Activated naive CD8-positive, alpha-beta T cell treated with anti-CD3 and anti-CD28 coated beads for 36 hours (primary cell): ENCODE measurements at places on chromosomes 7 and 10. TPM values are rescaled to one million over a fixed set of nuclear protein-coding genes. Genes with fewer than 3 reads are reported as not detected.

DNA sequence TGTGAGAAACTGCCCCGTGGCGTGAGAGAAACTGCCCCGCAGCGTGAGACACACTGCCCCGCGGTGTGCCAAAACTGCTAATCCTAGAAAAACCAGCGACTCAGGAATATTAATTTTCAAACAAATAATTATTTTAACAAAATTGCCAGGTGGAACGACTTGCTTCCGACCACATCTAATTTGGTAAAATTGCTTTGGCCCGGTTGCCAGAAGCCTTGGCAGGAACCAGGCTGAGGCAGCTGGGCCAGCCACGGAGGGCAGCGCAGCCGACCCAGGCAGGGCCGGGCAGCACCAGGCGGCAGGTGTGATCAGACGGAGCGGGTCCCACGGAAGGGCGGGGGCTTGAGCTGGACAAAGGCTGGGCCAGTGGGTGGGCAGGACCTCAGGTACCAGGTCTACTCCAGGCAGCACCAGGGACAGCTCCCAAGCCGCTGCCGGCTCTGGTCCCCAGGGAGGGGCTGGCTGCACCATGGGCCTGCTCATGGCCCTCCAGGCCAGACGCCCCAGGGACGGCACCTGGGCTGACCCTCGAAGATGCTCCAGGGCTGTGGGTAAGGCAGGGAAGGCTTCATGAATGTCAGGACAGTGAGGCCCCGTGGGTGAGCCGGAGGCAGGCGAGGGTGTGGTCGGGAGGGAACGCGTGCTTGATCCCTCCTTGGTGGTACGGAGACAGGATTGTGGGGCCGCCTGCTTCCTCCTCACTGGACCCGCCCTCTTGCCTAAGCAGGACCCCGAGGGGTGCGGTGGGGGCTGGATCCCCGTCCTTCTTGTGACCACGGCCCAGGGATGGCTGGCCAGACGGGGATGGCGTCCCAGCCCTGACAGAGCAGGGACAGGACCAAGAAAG, 7.7 kb upstream of the ADGRA1 start:
- no peak for DNase-seq

- no peak for DNase-seq
Observed at GRCh38 chr7:148472406-148472805, 118.2 kb upstream of the C7orf33 start.

DNA sequence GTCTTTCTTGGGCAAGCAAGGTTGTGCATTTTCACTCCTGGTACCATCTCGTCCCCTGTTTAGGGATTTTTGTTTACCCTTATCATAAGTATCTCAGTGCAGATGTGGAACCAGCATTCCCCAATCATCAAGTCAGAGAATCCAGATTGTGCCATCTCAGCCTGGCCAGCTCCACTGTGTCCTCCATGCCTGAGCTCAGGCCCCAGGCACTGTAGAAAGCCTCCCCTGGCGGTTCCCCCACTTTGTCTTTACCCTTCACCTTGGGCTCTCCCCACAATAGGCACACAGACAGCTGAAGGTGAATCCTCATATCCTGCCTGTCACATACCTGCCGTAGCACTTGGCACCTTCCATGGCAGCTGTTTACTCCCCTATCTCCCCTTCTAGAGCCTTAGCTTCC, 264.7 kb upstream of the NFE2L3 start:
- no peak for DNase-seq

GRCh38 chr7:2680792-2681490, 7.1 kb upstream of the AMZ1 start:
- peak; percentile 45 for DNase-seq

- no peak for DNase-seq
Observed at GRCh38 chr7:38168890-38169570, 9.0 kb upstream of the STARD3NL start.

DNA sequence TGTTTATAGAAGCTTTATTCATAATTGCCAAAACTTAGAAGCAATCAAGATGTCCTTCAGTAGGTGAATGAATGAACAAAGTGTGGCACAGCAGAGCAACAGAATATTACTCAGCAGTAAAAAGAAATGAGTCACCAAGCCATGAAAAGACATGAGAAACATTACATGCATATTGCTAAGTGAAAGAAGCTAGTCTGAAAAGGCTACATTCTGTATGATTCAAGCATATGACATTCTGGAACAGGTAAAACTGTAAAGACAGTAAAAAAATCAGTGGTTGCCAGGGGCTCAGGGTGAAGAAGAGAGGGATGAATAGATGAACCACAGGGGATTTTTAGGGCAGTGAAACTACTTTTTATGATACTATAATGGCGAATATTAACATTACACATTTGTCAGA, 80.9 kb upstream of the APBB1IP start:
- no peak for DNase-seq

The PTPRZ1 gene
- total RNA-seq: not detected

GRCh38 chr7:98841179-98841997, 28.4 kb downstream of the TMEM130 start:
- peak; percentile 59 for DNase-seq

GRCh38 chr7:36667007-36667745, 57.1 kb downstream of the AOAH start:
- no peak for DNase-seq

The ZNF775 gene
- 4.0 TPM for total RNA-seq

GRCh38 chr7:85165263-85165662, 21.6 kb downstream of the SEMA3D start:
- no peak for DNase-seq

DNA sequence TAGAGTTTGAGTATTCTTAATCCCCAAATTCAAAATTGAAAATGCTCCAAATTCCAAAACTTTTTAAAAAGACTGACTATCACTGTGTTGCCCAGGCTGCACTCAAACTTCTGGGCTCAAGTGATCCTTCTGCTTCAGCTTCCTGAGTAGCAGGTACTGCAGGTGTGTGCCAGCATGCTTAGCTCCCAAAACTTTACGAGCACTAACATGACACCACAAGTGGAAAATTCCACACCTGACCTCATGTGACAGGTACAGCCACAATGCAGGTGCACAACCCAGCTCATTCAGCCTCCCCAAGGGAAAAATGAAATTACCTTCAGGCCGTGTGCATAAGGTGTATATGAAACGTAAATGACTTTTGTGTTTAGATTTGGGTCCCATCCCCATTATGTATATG, 16.5 kb downstream of the CDC123 start:
- DNase-seq: no peak

- no peak for DNase-seq
Observed at GRCh38 chr10:18759575-18759974, 100.3 kb downstream of the ARL5B start.

DNA sequence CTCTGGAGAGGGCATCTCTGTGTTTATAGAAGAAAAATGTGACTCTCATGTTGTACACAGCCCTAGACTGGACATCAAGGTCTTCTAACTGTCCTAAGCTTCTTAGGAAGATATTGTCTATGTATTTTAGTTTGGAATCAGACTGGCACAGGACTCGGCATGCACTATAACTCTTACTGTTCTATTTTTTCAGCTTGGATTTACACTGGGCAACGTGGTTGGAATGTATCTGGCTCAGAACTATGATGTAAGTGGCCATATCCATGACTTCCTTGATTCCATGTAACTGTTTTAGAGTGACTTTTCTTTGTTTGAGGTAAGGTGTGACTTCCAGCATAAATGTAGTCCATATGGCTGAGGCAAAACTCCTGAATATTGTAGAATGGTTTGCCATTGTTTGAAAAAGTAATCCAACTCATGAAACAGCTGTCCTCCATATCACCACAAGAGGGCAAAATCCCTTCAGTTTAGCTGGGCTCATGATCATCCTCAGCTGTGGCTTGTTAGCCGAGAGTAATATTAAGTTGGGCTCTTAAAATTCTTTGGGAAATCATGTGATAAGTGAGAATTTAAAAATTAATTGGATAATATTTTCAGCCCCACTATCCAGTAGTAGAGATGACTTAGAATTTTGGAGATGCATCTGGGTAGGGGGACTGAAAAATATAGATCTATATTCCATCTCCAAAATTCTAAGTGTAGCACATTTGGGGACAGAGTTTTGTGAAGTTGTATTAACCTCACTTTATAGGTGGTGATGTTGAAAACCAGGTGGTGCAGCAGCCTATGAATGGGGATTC, 10.4 kb downstream of the STMP1 start:
- DNase-seq: no peak

GRCh38 chr7:16504019-16504418, 22.6 kb upstream of the LRRC72 start:
- no peak for DNase-seq

The AKR1E2 gene
- total RNA-seq: 5.1 TPM

The STEAP1B gene
- 0.18 TPM for total RNA-seq

GRCh38 chr10:5958077-5958476, 19.3 kb downstream of the IL15RA start:
- DNase-seq: no peak

DNA sequence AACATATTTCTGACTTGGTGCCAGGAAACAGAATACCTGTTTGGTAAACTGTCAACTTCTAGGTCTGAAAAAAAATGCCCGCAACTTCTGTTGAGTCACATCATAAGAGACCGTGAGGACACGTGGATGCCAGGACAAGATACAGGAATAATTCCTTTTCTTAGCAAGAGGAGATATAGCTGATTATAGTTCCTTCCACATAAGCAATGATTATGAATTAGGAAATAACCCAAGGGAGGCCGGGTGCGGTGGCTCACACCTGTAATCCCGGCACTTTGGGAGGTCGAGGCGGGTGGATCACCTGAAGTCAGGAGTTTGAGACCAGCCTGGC, 75.2 kb downstream of the CDC123 start:
- no peak for DNase-seq

DNA sequence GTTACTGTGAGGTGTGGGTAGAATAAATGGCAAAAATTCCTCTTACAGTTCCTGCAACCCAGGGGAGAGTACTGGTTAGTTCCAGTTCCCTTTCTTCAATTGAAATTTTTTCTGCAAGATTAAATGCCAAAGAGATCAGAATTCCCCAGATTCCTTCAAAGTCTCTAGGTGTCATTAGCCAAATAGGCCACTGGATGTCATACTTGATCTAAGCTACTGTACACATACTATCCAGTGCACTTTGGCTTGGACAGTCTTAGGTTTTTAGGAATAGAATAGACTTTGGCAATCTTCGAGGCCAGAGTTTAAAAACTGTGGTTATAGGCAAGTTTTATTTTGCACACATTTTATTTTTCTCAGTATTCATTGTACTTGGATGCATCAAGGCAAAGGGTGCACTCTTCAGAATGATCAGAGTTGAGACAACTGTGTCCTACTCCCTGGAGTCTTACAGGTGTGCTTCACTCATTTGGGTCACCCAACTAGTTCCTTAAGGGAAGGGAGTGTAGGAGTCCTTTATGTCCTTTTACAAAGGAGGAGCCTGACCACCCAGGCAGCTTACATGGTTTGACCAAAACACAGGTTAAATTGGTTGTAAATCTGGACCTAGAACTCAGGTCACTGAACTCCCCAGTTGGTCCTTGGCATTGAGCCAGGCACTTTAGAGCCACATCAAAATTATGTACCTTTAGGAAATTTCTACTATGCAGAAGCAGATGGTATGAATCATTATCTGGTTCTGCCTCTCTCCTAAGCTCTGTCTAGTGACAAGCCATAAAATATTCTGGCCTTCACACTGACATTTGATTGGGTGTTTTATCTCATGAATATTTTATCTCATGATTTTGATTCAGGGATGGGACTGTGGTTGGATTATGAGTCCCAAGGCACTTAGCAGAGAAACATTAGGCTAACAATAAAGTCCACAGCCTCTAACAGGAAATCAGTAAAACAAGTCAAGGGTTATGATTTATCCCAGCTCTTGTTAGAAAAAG, 49.5 kb downstream of the ASAH2B start:
- DNase-seq: no peak

The KCNIP2 gene
- 1.1 TPM for total RNA-seq

DNA sequence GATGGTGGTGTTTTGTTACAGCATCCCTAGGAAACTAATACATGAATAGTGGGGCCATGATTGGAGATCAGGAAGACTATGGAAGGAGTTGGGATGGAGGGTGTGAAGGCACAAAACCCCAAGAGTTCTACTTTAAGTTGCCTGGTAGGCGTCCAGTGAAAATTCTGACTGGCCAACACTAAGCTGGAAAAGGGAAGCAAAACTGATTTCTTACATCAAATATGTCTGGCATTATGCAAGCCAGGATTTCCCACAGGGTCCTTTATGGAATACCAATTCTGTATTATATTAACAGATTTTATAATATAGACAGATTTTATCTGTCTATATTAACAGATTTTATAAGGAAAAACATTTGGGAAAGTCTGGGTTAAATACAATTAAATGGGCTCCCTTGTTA, 16.2 kb downstream of the CPVL start:
- no peak for DNase-seq

DNA sequence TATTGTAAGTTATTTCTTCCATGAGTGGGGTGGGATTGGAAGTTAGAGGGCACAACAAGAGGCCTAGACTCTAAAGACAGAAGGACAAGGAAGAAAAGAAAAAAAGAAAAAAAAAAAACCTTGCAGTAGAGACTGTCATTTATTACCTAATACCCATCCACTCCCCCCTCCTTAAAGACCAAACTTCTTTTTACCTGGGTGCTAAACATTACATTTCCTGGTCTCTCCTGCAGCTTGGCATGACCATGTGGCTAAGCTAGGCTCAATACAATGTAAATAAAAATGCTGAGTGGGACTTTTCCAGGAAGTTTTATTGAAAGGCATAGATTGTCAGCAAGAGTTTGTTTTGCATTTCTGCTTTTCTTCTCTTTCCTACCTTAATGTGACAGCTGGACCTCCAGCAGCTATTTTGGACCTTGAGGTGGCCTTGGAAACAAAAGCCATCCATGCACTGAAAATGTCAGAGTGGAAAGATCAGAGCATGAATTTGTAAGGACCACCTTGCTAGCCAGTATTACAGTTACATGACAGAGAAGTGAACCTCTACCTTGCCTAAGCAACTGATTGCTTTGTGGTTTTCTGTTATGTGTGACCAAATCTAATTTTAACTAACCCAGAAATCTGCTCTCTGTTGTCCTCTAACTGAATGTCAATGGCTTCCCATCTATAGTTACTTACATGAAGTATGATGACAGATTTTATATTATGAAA, 81.3 kb upstream of the SFMBT2 start:
- no peak for DNase-seq

GRCh38 chr10:88792661-88793060, 9.9 kb upstream of the LIPM start:
- DNase-seq: no peak

DNA sequence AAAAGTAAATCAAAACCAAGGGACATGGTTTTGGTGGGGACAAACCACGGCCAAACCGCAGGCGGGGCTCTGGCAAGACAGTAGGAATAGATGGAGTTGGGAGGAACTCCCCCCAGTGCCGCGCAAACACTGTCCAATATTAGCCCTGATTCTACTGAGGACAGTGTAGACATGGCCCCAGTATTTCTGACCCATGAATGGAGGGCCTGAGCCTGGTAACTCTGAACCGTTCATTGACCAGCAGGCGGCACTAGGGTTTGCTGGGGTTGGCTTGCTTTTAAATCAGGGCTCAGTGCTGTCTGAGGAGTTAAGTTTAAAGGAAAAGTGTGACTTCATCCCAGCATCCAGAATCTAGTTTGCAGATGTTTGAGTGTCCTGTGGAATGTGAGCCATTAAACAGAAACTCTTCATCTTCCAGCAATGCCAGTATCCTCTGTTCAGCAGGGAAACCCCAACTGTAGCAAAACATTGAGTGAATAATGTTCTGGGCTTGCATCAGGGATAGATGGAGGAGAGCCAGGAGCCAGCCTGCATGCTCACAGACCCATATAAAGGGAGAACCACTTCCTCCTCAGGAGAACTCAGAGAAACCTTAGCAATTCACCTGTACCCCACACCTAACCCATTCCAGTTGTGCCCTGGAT, 147.4 kb upstream of the PRSS58 start:
- no peak for DNase-seq

- no peak for DNase-seq
Observed at GRCh38 chr10:30018496-30018895, 40.9 kb downstream of the JCAD start.

The FXYD4 gene
- not detected for total RNA-seq
